K562 (cell line): ENCODE measurements at places on chromosomes 1 and 21. TPM values are rescaled to one million over a fixed set of nuclear protein-coding genes. Genes with fewer than 3 reads are reported as not detected.

RAB7B gene
- not detected in 2 replicates for total RNA-seq

OR4F16 gene
- 0.34 TPM in 1 of 2 replicates, not detected in the other for total RNA-seq

LYPD8 gene
- total RNA-seq = 0.87 and 1.0 TPM in 2 replicates

DAB1 gene
- total RNA-seq = not detected in 2 replicates

LRRIQ3 gene
- total RNA-seq = 0.82 and 0.98 TPM in 2 replicates

GNAI3 gene
- 9.1 TPM in 2 replicates for total RNA-seq

DIO1 gene
- total RNA-seq = not detected in 2 replicates

TARBP1 gene
- total RNA-seq = 15.6 and 18.6 TPM in 2 replicates
